ENCODE measurements at places on chromosomes 12 and 14.

- DNase-seq, result no peak
Measured at GRCh38 chr14:104871656-104872468, 6.8 kb downstream of the CEP170B start.

DNA sequence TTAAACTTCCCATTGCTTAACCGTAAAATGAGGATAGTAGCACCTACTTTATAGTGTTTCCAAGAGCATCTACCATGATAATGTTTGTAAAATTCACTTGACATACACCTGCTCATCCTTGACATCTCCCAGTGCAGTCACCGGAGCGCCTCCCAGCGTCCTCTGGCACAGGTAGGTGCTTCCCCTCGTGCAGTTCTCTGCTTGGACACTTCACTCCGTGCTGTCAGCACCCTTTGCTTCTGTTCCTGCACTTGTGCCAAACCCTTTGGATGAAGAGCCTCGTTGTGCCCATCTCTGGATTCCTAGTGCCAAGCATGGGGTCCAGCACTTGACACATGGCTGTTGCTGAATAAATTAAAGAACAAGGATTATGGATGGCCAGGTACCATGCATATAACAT is 28.3 kb downstream of the ETV6 start:
- no peak for DNase-seq

GRCh38 chr12:111267144-111267543 is 101.8 kb downstream of the PHETA1 start:
- no peak for DNase-seq

DNA sequence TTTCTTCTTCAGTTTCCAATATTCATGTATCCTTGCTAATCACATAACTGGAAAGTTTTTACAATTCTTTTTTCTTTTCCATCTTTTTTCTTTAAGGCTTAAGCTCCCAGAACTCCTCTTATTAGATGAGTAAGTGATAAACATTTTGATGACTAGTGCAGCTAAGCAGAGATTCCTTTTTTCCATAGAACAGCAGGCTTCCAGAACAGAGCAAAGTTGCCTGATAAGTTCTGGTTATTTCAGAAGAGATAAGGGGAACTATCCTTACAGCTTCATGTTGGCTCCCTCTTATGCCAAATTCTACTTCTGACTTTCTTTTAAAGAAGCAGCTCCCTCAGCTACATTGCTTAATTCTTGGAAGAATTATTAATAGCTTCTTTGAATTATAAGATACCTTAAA is 194.7 kb upstream of the FAR2 start:
- DNase-seq, result no peak

- DNase-seq, result no peak
Measured at GRCh38 chr12:12901158-12901791, 9.9 kb downstream of the GPRC5A start.

DNA sequence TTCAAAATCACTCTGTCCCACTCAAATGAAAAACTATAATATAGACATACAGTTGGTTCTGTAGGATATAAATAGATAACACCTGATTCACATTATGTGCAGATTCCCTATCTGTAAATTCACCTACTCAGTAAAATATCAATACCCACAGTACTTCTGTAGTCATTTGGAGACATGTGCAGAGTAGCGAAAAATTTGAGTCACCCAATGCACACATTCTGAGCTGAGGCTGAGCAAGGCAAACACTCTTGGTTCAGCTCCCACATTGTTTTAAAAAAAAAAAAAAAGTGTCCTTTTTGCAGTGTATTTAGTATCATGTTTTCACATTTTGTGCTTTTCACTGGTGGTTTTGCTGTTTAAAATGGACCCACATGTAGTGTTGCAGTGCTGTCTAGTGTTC is 27.3 kb upstream of the BBS10 start:
- DNase-seq, result no peak

GRCh38 chr14:91228112-91229004 is 16.1 kb downstream of the GPR68 start:
- DNase-seq, result peak; percentile 75

DNA sequence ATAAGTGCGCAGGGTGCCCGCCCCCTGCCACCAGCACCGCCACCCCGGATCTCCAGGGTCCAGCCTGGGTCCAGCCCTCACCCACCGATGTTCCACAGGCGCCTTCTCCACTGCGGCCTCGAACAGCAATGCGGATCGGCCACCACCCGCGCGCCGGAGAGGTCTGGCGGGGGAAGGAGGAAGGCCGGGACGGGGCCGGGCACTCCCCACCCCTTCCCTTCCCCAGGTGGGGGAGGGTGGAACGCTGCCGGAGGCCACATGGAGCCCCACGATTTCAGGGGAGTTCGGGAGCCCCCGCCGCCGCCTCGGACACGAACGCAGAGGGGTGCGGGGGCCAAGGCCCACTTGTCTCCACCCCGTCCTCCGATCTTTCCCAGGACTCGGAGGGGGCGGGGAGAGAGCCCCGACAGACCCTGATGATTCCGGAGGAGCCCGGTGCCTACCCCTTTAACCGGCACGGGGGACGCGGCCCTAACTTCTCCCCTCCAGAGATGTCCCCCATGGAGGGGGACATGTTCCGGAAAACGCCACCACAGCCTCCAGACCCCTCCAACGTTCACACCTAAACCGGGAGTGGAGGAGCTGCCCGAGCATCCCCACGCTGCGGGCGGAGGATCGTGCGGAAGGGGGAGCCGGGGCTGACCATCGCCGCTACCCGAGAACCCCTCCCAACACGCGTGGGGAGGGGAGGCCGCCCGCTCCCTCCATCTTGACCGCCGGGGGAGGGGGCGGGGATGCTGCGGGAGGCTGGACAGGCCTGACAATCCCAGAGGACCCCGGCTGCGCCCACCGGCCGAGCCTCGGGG is 1.1 kb downstream of the ATXN2 start:
- peak; percentile 21 for DNase-seq

GRCh38 chr12:64701283-64701682 is 57.9 kb downstream of the GNS start:
- DNase-seq, result no peak

DNA sequence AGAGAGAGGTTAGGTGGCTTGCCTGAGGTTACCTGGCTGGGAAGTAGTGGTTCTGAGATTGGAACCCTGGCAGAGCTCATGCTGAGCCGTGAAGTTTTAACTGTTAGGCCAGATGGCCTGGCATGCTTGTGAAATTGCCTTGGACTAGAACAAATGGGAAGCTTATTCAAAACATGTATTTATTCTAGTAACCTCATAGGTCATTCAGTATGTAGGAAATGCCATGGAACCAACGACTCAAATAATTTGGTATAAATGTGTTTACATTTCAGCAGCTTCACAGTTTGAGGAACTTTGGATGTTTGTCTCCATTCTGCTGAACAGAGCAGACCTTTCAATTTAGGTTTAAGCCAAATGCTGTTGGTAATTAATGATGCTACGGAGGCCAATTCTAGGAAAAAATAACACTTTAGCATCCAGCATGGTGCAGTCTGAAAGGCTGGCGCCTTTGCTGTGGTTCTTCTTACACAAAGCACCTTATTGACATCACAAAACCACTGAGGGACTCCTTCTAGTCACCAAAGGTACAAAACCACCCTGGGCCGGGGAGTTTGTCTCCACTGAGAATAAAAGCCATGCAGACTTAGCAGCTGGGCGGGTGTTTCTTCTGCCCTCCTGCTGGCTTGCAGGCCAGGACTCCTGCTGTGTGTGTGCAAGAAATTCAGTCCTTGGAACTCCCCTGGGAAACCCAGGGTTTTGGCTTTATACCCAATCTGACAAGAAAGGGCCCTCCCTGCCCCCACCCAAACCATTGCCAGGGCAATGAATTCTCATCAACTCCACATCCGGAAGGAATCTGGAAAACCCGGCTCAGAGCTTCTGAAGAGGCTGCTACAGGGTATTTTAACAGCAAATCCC is 64.2 kb downstream of the ELK3 start:
- no peak for DNase-seq

- DNase-seq, result no peak
Measured at GRCh38 chr14:66099451-66099850, 386.7 kb upstream of the CCDC196 start.

DNA sequence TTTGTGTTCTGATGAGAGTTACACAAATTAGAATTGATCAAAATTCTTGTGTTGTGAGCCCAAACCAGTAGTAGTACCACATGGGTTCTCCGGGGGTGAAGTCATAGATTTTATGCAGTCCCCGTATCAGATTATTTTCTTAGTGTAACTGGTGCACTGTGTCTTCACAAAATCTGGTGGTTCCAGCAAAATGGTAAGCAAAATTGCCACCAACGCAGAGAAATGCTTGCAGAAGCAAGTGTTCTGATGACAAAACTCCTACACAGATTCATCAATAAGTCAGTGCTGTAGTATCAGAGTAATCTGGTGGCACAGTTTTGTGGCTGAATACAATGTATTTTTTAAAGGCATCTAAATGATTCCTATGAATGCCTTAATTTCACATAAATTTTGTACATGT is 1.3 kb upstream of the CACNA2D4 start:
- no peak for DNase-seq

GRCh38 chr12:32365473-32366064 is 33.8 kb upstream of the FGD4 start:
- no peak for DNase-seq

DNA sequence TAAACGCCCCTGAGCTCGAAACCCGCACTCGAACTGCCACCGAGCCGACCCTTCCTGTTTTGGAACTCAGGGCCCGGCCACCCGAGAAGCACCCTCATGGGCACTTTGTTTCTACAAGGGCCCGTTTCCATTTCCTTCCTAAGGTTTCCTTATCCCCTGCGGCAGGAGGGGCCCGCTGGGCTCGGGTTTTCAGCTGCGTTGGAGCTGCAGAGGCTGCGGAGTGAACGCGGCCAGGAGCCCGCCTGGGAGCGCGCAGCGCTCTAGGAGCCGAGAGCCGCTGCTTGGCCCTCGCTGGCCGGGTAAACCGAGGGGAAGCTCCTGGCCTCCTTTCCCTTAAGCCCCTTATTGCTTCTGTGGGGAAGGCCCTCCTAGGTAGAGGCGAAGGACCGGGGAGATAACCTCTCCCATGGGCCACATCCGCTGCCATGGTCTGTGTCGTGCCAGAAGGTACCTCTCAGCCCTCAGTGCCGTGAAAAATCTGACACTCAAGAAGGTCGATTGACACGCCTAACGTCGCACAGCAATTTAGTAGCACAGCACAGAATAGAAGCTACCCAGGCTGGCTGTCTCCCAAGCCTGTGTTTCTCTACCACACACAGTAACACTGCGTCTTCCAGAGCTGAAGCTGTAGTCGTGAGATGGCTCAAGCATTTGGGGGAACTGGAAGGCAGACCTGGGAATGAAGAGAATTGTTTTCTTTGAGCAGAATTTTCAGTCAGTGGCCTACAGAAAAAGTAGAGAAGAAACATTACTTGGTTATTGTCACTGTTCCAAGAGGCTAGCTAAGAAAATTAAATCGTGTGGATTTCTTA is 12.9 kb upstream of the CALM1 start:
- DNase-seq, result peak; percentile 37

DNA sequence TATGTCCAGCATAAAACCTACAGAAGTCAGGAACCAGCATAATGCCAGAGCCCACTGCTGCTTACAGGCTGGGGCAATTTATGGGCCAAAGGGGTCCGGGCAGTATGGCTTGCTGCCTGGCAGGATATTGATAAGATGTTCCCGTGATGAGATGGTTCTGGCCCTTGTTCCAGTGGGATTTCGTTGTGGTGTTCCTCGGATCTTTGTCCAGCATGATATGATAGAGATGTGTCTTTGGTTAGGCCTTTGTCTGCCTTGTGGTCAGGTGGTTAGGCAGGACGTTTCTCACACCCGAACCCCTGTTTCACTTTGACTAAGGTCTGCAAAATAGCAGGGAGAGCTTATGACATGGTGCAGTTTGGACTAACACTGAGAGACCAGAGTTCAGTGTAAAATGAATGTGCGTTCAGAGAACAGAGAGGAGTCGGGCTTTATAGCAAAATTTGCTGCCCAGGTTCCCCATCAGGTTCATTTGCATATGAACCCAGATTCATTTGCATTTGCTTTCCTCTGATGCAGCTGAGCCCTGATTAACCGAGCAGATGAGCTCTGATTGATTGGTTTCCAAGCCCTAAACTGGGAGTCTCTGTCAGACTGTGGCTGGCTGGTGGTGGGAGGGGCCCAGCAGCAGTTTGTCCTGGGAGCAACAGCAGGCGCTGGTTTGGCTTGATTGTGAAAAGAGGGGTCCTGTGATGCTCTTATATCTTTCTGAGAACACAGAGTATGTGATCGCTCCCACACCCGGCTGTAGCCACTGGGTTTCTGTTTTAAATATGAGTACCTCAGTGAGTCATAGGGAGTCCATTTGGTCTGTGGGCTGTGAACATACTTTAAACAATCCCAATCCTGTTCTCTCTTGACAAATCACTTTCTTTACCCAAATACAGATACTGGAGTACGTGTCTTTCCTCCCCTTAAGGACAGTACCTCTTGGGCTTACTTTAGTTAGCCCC is 156.3 kb upstream of the PZP start:
- peak; percentile 21 for DNase-seq

DNA sequence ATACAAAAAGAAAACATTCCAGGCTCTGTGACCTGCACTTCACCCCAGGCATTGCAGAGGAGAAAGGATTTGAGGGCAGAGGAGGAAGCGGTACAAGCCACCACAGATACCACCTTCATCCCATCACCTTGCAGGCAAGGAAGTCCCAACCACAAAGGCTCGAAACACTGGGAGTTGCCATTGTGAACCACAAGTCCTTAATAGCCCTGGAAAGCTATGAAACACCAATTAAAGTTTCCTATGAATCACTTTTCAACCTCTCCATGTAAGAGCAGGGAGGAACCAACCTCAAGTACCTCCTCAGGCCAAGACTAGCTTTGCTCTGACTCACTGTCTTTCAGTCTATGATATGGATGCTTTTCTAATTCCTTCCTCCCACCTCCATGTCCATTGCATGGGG is 27.0 kb downstream of the MAP3K9 start:
- DNase-seq, result no peak

DNA sequence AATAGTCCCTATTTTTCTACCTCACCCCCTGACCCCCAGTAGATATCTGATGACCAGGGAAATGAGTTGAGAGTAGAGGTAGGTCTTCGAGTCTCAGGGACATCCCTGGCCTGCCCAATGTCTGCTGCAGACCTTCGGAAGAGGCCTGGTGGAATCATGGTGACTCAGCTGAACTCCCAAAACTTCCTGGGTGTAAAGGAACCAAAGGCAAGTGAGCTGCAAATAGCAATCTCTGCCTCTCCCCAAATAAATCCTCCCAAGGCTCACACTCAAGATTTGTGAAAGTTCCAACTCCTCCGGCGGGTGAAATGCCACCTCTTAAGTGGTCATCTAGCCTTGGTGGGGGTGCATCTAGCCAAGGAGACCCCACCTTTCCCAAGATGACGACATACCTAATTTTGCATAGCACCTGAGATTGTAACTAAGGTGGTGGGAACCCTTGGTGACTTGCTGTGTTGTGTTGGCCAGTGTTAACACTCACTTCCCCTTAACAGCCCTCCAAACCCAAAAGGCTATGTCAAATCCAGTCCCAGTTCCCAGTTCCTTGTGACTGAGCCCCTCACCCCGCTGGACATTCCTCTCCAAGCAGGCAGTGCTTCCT is 6.3 kb downstream of the ZFP36L1 start:
- no peak for DNase-seq

Data from stimulated activated CD4-positive, alpha-beta T cell treated with anti-CD3 and anti-CD28 coated beads, Interleukin-12 subunit alpha, Interleukin-12 subunit beta, amount 100 ng/mL, for 4 hours (primary cell).